ENCODE measurements at places on chromosomes 12 and 14.

- no peak for DNase-seq
These were observed 2.0 kb downstream of the FGF6 start for GRCh38 chr12:4443616-4444015.

DNA sequence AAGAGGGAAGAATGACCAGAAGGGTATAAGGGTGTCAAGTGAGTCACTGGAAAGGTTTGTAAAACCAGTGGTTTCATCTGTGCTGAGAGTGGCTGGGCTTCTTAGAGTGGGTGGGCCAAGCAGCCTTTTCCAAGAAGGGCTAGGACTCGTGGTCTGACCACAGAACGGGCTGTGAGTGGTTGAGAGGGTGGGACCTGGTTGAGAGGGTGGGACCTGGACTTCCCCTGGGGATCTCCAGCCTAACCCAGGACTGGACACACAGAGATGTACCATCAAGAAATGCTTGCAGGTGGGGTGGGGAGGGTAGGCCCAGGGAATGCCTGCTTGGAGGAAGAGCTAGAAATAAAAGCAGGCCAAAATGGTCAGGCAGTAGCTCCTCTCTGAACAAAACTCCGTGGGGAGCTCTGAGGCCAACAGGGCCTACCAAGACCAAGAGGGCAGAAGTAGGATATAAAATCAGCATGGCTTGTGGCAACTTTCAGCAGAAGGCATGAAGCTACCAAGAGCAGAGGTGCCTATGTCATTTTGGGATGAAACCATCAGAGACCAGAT is 140.5 kb downstream of the FOXN3 start:
- no peak for DNase-seq

- DNase-seq: no peak
These were observed 233.7 kb upstream of the PDE3A start for GRCh38 chr12:20134652-20135051.

DNA sequence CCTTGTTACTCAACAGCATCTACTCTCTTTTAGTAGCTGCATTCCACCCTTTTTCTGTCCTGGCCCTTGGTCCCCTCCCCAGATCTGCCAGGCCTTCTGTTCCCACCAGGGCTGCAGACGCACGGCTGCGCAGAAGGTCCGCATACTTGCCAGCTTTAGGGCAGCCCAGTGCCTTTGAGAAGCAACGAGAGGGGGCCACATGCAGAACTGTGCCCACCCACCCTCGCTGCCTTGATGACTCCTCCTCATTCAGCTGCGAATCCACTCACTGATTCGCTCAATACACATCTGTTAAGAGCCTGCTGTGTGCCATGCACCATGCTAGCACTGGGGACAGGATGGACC is 39.2 kb downstream of the PRIMA1 start:
- no peak for DNase-seq

- DNase-seq: no peak
These were observed 3.6 kb downstream of the EID3 start for GRCh38 chr12:104306943-104307654.

DNA sequence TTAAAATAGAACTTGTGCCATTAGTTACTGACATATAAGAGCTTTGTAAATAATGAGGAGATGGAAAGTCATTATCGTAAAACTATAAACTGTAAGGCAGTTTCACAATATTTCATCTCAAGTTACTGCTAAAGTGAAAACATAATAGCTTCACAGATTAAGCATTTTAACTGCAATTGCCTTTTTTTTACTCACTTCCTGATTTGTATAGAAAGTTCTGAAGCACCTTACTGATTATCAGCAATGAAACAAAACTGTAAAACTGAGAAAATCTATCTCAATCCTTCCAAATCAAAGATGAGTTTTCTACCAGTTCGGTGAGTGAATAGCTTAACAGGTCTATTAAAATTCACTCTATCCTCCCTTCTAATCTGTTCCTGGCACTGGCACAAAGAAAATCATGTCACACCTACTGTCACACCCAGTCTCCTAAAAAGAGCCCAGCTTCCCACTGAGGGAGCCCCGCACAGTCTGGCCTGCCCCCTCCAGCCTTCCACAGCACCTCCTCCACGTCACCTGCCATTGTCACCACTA is 161.4 kb upstream of the ABCD2 start:
- DNase-seq: no peak

- no peak for DNase-seq
These were observed 199.8 kb upstream of the PDZRN4 start for GRCh38 chr12:40988355-40988754.

DNA sequence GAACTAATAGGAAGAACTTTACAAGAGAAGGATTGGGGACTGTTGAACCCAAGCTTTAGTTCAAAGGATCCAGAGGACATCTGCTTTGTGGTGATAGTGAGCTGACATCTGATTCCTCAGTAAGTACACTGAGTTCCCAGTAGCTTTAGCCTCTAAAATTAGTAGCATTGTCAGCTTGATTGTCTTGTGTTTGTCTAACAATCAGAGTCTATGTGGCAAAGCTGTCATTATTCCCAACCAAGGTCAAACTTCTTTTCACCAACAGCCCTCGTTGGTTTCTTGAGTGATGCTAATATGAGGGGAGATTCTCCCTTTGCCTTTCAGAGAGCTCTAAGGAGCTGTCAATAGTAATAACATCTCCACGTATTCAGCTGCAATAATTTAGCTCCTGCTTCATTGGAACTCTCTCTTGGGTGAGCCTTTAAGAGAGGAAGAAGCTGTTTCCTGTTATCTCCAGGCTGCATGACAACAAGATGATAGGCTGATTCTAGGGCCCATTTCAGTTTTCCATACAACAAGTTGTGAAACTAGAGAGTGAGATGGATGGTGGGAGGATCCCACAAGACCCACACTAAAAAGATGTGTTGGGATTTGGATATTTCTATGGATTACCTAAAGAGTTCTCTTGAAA is 46.7 kb downstream of the TGFB3 start:
- no peak for DNase-seq

Data from esophagus squamous epithelium (tissue), 5 donors.